Glomerular endothelial cell (primary cell): ENCODE measurements at places on chromosomes 7 and 10.

GRCh38 chr10:33381451-33382215 lies 47.2 kb upstream of the NRP1 start:
- no peak for DNase-seq

GRCh38 chr7:1818575-1819258 lies 148.6 kb downstream of the ELFN1 start:
- no peak for DNase-seq

- DNase-seq, result no peak
Observed at GRCh38 chr7:129774359-129774758, 162.8 kb downstream of the NRF1 start.

- no peak for DNase-seq
Observed at GRCh38 chr7:8063706-8064297, 95.2 kb downstream of the GLCCI1 start.

DNA sequence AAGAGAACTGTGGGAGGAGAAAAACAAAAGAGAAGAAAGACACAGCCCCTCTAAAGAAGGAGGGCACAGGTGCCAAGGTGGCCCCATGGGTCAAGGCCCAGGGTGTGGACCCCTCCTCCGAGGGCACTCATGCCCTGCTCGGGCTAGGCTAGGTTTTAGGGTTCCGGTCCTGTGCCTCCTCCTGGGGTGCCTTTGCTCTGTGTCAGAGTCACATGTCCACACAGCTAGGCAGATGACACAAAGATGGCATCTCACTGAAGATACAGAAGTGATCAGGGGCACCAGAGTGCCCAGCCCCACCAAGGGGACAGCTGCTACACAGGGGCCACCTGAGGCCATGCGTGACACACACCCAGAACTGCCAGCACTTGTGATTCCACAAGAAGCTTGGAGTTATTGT lies 116.4 kb upstream of the PPIF start:
- no peak for DNase-seq

- DNase-seq, result no peak
Observed at GRCh38 chr7:29883462-29884398, 77.4 kb downstream of the WIPF3 start.

GRCh38 chr10:119368991-119369869 lies 161.9 kb downstream of the GRK5 start:
- no peak for DNase-seq

GRCh38 chr7:137360087-137360679 lies 16.6 kb upstream of the PTN start:
- no peak for DNase-seq

DNA sequence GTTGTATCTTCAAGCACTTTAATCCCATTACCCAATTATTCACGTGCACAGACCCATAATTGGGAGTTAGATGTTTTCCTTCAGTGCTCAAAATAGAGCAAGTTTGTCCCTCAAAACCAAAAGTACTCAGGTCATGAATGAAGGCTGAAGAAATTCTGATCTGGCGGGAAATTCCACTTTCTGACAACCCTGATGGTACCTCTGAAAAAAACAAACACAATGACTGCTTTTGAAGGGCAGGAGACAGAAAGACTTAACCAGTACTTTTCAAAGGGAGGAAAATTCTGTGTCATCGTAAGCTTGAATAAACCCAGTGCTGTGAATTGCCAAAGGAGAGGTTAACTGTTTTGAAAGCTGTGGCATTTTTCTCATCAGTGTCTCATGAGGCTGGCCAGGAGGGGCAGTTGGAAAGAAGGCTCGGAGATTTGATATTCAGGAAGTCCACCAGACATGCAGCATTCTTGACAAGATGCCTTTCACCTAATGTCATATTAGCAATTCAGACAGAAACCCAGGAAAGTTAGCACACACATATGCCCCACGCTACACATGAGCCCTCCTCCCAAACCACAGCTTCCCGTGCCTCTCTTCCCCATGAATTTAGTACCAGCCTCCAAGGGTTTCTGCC lies 347.0 kb downstream of the KCNMA1 start:
- no peak for DNase-seq

GRCh38 chr7:111864291-111864976 lies 302.1 kb upstream of the IMMP2L start:
- no peak for DNase-seq

DNA sequence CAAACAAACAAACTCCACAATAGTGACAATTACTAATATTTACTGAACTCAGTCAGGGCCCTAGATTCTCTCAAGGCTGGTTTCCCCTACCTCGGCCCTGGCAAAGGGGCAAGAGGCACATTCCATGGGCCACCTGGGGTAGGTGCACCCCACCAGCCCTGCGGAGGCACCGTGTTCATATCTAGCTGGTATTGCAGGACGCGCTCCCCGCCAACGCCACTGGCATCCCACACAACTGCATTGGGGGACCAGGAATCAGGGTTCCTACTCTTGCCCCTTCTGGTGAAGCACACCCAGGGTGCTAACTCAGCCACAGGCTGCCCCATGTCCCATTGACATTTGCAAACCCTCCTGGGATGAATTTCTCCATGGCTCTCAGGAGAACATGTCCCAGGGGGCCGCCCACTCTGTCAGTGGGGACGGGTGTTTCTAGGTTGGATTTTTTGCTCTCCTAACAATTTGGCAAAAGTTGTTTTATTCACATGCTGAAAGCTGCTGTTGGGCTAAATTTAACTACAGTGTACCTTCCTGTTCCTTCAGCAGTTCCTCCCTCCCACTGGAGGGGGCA lies 76.7 kb downstream of the ZRANB1 start:
- DNase-seq, result no peak

DNA sequence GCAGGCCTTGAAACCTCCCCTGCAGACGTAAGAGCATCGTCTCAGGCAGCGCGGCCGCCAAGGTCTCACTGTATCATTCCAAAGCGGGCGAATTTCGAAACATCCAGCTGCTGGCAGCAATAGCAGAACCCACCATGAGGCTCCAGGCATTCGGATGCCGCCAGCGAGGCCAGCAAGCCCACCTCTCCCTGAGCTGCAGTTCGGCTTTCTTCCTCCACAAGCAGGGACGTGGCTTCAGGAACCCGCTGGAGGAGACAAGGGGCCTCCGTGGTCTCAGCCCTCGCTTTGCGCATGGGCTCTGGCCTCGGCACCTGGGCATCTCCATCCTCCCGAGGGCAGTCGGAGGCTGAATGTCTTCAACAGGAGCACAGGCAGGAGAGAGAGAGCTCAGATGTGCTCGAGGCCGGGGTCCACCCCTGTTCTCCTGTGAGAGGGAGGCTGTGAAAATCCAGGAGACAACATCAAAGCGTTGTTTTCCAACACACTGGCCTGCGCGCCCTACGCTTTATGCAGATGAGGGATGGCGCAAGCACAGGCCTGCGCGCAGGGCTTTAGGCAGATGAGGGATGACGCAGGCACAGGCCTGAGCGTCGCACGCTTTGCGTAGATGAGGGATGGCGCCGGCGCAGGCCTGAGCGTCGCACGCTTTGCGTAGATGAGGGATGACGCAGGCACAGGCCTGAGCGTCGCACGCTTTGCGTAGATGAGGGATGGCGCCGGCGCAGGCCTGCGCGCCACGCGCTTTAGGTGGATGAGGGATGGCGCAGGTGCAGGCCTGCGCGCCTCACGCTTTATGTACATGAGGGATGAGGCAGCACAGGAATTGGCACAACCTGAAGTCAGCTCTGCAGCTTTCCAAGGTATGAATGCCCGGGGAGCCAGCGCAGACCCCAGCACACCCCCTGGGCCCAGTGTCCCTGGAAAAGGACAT lies 103.2 kb downstream of the WDR37 start:
- DNase-seq, result no peak

- DNase-seq, result no peak
Observed at GRCh38 chr7:41175435-41175834, 527.5 kb downstream of the INHBA start.

DNA sequence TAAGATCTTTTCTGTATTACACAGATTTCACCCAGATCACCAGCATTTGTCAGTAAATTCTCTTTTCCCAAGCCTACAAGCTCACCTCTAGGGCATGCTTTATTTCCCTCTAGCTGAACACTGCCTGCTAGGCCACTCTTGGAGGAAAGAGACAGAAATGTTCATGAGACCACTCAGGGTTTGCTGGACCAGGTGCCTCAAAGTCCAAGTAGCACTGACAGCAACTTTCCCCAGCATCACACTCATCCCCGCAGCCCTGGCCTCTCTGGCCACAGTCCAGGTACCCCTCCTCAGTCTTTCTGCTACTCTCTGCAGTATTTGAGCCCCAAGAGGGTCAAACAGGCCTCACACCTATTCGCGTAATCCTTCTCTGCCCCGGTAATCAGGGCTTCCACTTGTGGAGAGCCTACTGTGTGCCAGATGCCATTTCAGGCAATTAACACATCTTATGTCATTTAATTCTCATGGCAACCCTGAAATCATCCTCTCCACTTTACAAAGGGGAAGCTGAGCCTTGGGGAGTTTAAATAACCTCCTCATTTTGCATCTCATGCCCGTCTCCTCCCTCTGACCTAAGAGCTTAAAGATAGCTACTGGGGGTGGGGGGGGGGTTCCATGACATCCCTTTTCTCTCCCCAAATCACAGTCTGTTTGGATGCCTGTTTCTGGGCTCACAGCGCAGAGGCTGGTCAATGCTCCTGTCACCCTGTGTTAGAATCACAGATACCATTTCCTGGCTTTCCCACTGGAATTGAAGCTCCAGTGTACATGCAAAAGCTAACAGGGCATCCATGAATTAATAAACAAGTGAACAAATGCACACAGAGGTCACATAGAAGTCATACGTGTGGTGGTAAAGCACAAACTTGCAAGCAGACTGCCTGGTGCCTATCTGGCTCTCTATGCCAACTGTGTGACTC lies 88.5 kb downstream of the PRLHR start:
- no peak for DNase-seq

DNA sequence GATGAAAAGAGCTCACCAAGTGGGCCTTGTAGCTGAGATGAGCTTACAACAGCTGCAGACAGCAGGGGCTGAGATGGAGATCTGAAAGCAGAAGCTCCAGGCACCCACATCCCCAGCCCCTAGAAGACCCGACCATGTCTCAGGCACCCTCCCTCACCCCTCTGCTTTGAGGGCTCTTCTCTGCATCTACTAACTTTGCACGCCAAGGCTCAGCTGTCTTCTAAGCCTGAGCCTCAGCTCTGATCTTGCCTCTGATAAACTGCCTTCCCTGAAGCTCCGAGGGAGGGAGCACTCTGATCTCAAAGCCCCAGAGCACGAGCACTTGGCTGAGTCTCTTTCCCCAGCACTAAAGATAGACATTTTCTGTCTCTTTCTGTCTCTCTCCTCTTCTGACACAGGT lies 42.0 kb downstream of the ANXA8 start:
- no peak for DNase-seq

GRCh38 chr7:90769036-90769435 lies 172.9 kb downstream of the CDK14 start:
- DNase-seq, result no peak

GRCh38 chr10:129851941-129852640 lies 112.0 kb downstream of the EBF3 start:
- DNase-seq, result no peak

DNA sequence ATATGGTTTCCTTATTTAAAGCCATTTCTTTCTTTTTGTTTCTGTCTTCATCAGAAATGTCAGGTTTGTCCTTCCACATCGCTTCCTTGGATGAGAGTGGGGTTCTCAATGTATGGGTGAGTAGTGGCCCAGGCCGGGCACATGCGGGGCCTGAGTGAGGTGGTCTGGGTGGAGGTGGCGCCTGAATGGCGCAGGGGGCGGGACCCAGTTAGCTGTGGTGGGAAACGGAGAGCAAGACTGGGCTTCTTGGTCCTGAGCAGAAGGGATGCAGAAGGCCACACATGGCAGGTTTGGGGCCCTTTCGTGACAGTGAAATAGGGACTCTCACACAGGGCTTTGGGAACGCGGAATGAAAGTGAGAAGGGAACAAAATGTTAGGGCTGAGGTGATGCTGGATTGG lies 70.0 kb downstream of the DYNC2I1 start:
- no peak for DNase-seq

DNA sequence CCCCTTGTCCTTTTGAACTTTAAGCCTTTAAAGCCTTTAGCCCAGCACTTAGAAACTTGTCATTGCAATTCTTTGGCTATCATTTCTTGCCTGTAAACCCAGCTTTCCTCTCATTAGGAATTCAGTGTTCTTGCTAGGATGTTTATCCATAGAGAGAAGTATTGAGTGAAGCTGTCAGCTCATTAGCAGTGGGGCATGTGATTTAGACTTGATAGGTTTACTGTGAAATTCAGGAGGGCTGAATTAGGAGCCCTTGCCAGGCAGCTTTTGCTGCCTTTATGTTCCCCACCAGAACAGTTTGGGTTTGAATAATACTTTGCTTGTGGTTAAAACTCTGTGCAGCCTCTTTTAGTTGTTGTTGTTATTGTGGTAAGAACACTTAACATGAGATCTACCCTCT lies 39.5 kb downstream of the LHFPL3 start:
- no peak for DNase-seq

- DNase-seq, result no peak
Observed at GRCh38 chr7:77811516-77812289, 13.1 kb downstream of the PHTF2 start.
